Caki2 (cell line): ENCODE measurements at places on chromosomes 1 and 21. TPM values are rescaled to one million over a fixed set of nuclear protein-coding genes. Genes with fewer than 3 reads are reported as not detected.

The OLIG1 gene
- 1.7 TPM in 1 of 2 replicates, not detected in the other for total RNA-seq

GRCh38 chr1:112720800-112721199 lies 5.7 kb upstream of the PPM1J start:
- DNase-seq: no peak

GRCh38 chr1:230391776-230392535 lies 34.2 kb downstream of the PGBD5 start:
- no peak for DNase-seq

GRCh38 chr1:94332952-94333351 lies 85.2 kb upstream of the ABCD3 start:
- no peak for DNase-seq

The PGLYRP3 gene
- not detected in 2 replicates for total RNA-seq

DNA sequence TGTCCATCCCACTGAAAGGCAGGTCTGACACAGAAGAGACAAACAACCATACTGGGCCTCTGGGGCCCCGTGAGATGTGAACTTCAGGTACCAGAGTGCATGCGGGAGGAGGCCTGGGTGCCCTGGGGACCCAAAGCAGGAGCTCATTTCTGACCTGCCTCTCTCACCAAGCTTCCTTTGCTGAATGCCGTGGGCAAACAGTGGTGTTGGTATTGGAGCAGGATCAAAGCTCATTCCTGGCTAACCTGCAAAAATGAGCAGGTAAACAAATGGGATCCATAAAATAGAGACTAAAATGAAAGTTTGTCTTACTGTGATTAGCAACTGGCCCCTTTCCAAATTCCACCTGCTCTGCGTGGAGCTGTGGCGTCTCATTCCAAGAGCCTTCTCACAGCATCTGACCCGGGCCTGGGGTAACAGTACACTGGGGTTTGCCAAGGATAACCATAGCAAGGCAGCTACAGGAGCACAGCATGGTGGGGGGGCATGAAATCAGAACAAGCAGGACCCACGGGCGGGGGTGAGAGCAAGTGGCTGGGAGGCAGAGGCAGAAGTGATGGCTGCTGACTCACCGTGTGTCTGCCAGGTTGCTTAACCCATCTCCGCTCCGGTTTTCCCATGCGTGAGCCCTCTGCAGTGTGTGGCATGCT lies 103.6 kb downstream of the KIF26B start:
- peak; percentile 78 for DNase-seq

GRCh38 chr1:7388141-7388487 lies 383.0 kb upstream of the VAMP3 start:
- no peak for DNase-seq

GRCh38 chr1:201468501-201468843 lies 516 bp downstream of the PHLDA3 start:
- peak; percentile 44 for DNase-seq

GRCh38 chr1:177311111-177311510 lies 140.4 kb downstream of the BRINP2 start:
- no peak for DNase-seq

The THEM5 gene
- not detected in 2 replicates for total RNA-seq

DNA sequence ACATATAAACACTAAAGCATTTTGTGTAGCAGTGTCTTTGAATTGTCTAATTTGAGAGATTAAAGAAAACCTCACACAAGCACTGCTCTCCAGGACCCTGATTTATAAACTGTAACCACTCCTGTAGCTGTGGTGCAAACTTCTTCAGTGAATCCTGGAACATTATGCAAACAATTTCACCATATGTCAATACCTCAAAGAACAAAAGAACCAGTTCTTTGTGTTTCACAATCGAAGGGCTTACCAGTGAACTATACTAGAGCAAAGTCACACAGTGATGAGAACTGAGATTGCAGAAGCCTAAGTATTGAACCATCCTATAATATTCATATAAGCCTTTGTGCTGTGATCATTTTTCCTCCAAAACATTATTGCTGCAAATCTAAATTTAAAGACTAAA lies 21.5 kb downstream of the DPH5 start:
- no peak for DNase-seq

DNA sequence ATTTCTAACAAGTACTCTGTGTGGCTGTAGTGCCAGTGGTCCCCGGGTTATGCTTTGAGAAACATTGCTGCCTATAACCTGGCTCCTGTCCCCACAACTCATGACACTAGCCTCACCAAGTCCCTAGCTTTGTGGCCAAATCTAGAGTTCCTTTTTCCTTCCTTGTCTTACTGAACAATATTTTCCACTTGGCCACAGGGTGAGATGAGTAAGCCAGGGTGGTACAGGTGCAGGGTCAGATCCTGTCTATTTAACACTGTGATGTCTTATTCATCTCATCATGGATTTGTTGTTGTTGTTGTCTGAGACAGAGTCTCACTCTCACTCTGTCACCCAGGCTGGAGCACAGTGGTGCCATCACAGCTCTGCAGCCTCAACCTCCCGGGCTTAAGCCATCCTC lies 18.6 kb downstream of the ARMH1 start:
- no peak for DNase-seq

The MROH7 gene
- total RNA-seq: not detected in 2 replicates

DNA sequence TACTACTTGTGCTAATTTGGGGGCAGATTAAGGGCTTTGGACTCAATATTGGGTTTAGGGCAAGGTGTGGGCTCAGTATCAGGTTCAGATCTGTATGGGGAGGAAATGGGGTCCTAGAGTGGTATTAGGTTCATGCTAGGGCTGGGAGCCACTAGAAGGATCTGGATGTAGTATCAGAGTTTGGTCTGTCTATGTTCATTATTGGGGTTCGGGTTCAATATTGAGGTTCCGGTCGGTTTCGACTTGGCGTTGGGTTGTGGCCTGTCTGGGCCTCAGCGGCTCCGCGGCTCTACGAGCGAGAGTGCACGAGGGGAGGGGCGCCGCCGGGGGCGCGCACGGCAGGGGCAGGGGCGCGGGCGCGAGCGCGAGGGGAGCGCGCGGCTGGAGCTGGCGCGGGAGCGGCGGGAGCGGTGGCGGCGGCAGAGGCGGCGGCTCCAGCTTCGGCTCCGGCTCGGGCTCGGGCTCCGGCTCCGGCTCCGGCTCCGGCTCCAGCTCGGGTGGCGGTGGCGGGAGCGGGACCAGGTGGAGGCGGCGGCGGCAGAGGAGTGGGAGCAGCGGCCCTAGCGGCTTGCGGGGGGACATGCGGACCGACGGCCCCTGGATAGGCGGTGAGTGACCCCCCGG lies at the start of gene PTPRF:
PTPRF (plus strand) TSS at position 401 of the 624 bp plus-strand sequence. CDS start 14,193 bp downstream, outside the sequence.
- peak; percentile 40 for DNase-seq

DNA sequence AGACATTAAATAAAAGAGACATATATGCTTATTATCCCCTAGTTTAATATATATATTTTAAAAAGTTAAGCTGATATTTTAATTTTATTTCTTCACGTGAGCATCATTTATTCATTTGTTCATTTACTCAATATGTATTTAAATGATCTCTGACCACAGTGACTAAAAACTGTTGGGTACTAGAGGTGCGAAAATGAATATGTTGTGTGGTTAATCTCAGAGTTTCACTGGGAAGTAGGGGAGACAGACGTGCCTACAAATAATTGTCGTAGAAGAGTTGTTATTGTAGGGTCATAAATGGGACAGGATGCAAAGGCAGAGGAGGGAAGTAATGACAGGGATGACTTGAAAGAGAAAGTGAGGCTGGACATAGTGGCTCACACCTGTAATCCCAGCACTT lies 213.0 kb upstream of the CACYBP start:
- DNase-seq: no peak

The NR5A2 gene
- total RNA-seq: 0.14 TPM in 1 of 2 replicates, not detected in the other

DNA sequence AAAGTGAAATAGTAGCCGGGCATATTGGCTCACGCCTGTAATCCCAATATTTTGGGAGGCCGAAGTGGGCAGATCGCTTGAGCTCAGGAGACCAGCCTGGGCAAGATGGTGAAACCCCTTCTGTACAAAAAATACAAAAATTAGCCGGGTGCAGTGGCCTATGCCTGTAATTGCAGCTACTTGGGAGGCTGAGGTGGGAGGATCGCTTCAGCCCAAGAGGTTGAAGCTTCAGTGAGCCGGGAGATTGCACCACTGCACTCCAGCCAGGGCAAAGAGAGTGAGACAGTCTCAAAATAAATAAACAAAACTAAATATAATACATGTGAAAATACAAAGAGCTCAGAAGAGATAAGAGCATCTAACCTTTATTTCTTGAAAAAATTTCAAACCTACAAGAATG lies 2.3 kb upstream of the MSTO1 start:
- peak; percentile 6 for DNase-seq

- DNase-seq: no peak
Observed at GRCh38 chr1:76264642-76265041, 190.1 kb downstream of the ST6GALNAC3 start.

The KLF17 gene
- not detected in 2 replicates for total RNA-seq

DNA sequence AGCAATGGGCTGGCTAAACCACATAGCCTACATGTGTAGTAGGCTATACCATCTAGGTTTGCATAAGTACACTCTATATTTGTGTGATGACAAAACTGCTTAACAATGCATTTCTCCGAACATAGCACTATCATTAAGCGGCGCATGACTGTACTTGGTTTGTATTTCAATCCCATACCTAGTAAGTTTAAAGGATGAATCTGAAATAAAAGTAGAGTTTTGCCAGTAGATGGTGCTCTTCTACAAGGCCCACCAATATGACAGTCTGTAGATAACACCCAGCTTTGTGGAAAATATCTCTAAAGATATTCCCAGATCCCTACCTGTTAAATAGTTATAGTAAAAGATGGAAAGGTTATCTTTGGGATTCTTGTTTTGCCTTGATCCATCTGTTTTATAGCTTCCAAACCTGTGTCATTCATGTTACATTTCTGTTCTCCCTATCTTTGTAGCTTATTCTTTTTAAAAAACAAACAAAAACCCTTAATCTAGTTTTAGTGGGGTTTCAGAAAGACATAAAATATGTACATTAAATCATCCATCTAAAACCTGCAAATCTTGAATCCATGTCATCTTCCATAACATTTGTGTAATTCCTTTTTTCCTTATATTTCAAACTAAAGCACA lies 33.9 kb upstream of the ASPM start:
- peak; percentile 80 for DNase-seq

DNA sequence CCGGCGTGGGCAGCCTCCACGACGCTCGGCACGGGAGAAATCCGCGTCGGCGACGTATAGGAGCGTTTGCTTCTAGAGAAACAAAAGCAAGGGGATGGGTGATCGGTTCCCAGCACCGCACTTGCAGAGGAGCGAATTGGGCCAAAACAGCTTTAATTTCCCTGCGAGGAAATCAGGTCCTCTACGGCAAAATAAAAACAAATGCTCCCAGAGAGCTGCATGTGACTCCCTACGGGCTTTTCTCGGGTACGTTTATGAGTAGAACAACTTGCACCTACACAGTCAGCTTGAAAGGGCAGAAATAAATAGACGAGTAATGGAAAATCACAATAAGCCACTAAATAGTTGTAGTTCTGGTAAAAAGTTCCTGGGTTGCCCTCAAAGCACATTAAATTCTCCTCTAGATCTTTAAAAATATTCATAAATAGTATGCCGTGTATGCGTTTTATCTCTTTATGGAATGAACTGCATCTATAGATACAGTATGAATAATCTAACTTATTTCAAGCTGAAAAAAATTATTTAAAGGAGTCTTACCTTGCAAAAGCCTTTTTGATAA lies 1.2 kb downstream of the NHLH2 start:
- no peak for DNase-seq

DNA sequence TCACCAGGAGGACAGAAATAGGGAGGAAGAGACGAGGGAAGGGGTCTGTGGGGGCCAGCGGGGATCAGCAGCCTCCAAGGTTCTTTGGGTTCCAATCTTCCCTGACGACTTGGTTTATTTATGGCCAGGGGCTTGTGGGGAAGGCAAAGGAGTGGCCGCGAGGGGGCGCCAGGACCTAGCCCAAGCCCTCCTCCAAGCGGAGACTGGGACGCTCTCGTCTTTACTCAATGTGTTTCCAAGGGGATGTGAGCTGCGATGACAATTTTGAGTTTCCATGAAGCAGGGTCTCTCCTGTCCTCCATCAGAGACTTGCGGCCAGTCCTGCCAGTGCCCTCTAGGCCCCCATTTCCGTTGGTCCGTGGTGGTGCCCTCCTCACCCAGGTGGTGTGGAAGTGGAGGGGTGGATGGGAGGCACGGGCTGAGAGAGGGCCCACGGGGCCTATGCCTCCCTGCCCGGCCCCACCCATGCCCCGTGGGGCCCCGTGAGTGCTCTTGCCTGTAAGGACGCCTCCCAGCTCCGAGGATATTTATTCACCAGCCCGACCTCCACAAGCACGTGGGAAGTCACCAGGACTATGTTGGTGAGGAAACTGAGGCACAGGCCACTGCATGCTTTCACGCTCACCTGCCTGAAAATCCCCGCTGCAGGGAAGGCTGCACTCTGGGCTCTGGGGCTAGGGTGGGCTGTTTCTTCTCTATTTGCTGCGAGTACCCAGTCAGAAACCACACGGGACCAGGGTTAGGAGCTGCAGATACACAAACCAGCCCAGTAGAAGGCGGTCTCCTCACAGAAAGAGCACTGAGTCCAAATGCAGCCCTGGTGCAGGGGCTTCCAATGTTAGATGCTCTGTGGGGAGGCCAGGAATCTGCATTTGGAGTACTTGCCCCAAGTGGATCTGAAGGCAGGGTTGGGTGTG lies 26.5 kb downstream of the DMRTB1 start:
- DNase-seq: peak; percentile 46

- no peak for DNase-seq
Observed at GRCh38 chr21:32056791-32057190, 184.0 kb downstream of the HUNK start.

The ZNF669 gene
- 5.6 and 12.8 TPM in 2 replicates for total RNA-seq

The NCSTN gene
- total RNA-seq: 47.8 and 48.8 TPM in 2 replicates

The RAB3B gene
- 1.5 and 2.4 TPM in 2 replicates for total RNA-seq
